IPS DF 19.7 (cell line): ENCODE measurements at places on chromosomes 16 and 17.

GRCh38 chr16:88005181-88005581 lies 53.9 kb downstream of the BANP start:
- no peak for DNase-seq

DNA sequence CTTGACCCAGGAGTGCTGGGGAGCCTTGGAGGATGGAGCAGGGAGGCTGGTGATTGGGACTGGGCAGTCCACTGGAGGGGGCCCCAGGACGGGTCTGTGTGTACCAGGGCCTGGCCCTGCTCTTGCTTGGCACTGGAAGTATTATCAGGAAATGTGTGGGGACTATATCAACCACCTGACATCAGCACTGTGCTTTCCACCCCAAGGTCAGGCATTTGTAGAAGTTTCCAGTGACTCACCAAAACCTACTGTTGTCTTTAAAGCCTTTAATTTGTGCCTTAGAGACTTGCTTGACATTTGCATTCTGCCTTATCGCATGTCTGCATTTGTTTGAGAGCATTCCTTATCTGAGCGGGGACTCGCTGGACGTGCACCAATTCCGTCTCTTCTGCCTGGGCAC lies 323.1 kb downstream of the FOXL1 start:
- DNase-seq = no peak

DNA sequence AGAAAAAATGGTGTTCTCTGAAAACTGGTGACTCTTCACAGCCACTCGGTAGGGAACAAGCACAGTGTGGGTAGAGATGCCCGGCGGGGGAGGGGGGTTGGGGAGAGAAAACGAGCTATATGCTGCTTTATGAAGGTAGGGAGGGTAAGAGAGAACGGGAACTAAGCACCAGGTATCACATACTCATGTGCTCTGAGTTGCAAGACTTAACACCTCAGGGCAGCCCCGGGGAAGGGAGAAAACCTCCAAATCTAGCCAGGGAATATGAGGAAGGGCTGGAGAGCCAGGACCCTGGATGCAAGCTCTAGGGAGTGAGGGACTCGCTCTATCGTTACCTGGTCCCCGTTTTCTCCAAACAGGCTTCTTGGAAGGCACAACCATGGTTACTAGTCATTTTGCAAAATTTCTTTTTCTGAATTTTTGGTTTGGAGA lies 35.3 kb downstream of the HIC1 start:
- no peak for DNase-seq

- no peak for DNase-seq
Measured at GRCh38 chr17:35286120-35286781, 43.4 kb downstream of the SLFN5 start.

GRCh38 chr17:45436161-45436560 lies 3.5 kb upstream of the ARHGAP27 start:
- no peak for DNase-seq

DNA sequence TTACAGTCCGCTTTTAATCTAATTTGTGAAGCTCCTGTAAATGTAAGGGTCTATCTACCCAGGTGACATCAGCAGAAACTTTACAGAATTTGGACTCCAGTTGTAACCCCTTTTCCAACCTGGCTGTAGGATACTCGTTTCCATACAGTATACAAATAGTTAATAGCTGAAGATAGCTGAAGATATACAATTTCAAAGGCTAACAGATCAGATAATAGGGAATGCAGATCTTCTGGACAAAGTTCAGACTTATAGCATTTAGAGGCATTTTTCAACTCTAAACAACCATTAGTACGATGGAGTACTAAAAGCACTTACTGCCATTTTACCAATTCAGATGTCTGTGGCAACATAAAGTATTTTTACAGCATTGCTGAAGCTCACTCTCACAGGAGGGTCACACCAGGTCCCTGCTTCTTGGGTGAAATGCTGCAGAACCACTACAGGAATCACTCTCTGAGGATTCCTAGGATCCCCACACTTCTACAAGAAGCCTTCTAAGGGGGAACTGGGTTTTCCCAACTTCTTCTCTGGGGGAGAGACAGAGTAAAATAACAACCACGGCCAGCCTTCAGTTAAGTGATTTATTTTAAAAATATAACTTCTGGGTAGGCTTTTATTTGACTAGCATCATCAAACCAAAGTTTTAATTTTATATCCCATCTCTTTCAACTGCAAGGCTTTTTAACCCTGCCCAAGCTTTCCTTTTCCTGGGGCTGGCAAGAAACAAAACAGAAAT lies 2.9 kb downstream of the VEZF1 start:
- no peak for DNase-seq

DNA sequence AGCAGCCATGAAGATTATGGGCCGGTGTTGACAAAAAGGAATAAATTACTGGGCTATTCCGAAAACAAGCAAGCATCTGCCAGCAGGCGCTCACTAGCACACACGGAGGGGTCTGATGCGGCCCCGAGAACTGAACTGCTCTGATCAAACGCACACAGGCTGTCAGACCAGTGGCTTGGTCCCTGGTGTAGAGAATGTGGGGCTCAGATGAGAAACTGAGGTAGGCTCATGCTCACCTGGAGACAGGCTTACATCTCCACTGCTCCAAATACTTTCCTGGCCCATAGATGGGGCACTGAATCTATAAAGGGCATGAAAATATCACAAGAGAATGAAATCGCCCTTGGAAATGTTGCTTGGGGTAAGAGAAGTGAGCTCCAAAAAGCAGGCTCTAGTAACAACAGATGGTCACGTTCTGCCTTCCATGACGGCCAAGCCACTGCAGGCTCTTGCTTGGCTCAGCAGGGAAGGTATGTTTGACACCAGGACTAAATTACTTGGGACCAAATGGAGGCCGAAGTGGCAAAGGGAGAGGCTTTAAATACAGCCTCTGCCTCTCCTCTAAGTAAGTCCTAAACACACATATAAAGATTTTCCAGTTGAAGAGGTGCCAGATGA lies 5.4 kb downstream of the ABR start:
- no peak for DNase-seq

DNA sequence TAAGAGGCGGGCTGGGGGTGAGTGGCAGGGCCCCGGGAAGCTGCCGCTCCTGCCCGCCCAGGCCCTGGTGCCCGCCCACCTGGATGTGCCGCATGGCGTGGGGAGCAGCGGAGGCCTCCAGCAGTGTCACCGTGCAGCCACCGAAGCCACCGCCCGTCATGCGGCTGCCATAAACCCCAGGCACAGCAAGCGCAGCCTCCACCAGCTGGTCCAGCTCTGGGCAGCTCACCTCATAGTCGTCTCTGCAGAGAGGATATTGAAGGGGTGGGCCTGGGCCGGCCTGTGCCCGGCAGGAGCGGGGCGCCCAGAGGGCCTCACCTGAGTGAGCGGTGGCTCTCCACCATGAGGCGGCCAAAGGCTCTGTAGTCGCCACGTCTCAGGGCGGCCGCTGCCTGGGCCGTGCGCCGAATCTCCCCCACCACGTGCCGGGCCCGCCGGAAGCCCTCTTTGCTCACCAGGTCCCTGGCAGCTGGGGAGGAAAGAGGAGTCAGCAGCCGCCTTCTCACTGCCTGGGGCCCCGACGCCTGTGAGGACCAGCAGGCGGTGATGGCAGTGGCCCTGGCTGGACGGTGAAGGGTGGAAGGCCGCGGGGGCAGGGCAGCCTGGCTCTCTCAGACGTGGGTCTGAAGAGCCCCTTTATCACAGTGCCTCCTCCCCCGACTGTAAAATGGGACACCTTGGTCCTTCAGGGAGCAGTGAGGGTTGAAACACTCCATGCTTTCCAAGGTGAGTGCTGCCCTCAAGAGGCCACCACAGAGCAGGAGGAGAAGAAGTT lies 6.7 kb downstream of the GALK1 start:
- DNase-seq = no peak

- DNase-seq = no peak
Measured at GRCh38 chr17:49557312-49558024, 18.2 kb upstream of the NXPH3 start.

DNA sequence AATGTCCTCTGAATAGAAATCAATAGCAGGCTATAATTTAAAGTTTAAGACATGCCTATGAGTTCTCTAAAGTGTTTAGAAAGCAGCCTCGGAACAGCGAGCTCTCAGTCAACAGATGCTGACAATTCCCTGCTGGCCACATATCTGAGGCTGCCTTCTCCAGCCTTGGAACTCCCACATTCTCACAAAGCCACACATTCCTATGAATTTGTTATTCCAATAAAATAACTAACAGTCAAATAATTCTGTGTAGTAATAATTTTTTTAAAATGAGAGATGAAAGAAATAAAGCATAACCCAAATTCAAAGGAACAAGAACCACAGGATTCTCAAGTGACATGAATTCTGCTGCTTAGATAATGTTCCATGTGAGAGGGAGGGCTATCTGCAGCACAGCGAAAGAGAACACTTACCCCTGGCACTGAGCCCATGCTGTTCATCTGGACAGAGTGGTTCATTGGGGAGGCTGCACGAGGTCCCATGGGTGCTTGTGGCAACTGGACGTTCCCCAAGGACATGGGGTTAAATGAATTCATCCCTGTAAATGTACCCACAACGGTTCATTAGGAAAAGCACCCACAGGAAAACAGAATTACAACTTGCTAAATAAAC lies 56.9 kb upstream of the TRAP1 start:
- DNase-seq = no peak

GRCh38 chr16:23999663-24000062 lies 163.9 kb downstream of the PRKCB start:
- DNase-seq = no peak
